ENCODE measurements at places on chromosomes 2 and 18.

DNA sequence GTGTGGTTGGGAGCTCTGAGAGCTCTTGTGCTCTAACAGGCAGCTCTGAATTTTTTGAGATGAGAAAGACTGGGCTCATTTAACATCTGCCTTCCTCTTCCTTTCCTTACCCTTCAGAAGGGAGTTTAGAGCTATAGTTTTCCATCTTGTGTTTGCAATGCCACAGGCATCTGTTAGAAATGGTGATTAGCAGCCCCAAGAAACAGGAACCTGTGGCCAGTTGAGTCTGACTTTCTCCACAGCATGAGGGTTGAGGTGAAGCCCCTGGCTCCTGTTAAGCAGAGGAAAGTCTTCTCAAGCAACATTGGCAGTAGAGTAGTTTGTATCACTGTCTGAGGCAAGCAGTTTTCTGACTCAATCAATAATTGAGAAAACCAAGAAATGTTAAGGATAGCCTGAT, 577.4 kb downstream of the ZEB2 start:
- DNase-seq, result no peak

DNA sequence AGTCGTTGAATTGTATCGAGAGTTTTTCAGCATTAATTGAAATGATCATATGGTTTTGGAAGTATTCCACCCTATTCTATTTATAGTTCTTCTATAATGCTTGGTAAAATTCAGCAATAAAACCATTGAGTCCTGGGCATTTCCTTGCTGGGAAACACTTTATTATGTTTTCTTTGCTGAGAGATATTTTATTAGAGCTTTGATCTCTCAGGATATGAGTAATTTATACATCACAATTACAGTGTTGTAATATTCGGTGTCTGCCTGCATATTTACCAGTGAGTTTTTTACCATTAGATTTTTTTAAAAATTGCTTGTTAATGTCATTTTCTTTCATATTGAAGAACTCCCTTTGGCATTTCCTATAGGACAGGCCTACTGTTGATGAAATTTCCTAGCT, 402.7 kb upstream of the FSIP2 start:
- no peak for DNase-seq

- DNase-seq, result no peak
Measured at GRCh38 chr2:109677835-109678580, 63.8 kb downstream of the SOWAHC start.

- no peak for DNase-seq
Measured at GRCh38 chr2:232815569-232815968, 39.2 kb upstream of the KCNJ13 start.

DNA sequence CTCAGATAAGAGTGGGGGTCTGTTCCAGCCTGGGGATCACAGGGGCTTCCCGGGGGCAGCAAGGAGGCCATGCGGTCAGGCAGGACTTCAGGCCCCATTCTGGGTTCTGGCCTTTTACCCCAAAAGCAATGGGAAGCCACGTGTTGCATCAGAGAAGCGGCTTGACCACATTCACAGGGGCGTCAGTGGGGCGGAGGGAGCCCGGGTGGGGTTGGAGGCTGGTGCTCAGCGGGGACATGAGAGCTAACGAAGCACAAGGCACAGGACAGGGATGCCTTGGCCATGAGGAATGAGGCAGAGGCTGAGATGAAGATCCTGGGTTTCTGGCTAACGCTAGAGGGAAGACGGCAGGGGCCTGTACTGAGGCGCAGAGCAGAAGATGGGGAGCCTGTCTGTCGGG, 6.1 kb downstream of the HJURP start:
- no peak for DNase-seq

DNA sequence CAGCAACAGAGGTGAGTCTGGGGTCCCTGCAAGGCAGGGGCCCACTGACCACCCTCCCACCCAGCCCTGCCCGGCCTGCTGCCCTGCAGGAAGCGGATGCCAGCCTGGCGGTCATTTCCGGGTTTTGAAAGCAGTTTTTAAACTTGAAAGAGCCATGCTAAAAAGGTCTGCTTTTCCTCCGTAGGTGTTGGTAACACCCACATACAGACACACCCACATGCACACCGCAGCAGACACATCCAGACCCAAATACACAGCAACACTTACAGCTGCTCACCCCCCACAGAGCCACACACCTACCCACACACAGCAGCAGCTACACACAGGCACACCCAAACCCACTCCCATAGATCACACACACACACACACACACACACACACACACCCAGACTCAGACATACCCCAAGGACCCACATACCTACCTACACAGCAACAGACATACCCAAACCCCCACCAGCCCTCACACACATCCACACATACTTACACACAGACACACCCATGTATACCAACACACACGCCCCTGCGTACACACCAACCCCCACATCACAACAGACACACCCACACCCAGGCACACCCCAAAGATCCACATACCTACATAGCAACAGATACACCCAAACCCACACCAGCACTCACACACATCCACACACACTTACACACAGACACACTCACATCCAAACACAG, 7.6 kb downstream of the ZFP36L2 start:
- no peak for DNase-seq

DNA sequence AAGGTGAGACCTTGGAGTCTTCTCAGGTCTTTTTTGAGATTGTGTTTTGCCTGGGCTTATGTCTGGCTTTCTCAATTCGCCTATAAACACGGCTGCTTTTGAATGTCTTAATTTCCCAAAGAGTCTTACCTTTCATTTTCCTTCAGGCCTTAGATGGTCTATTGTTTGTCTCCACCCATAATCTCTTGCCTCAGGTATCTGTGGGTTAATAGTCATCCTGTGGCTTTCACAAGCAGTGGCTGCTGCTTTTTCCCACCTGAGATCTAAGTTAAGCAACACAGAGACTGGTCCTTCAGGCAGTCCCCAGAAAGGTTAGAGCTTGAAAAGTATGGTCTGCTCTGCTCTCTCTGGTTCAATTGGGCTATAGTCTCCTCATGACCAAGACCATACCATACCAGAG, 275.3 kb downstream of the INSIG2 start:
- DNase-seq, result no peak

- no peak for DNase-seq
Measured at GRCh38 chr2:133591164-133591563, 22.9 kb upstream of the NCKAP5 start.

DNA sequence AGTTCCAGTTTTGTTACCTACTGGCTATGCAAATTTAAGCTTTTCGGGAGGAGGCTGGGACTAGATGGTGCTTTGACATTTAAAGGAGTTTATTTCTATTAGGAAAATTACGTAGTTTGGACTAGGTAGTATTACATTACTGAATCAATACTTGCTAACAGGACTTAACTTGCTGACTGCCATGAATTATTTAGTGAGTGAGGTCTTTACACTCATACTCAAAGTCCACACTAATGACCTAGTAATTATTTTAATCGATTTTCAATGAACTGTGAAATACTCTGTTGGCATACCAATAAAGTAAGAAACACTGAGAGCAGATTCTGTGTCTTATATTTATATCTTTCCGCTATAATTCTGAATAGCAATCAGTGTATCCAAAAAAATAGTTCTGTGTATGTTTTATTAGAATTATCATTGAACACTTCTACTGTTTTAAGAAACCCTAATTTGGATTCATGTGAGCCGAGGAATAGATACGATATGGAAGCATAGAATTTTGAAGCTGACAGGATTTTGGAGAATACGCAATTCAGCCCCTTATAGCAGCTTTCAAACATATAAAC, 55.0 kb downstream of the CHST9 start:
- no peak for DNase-seq

DNA sequence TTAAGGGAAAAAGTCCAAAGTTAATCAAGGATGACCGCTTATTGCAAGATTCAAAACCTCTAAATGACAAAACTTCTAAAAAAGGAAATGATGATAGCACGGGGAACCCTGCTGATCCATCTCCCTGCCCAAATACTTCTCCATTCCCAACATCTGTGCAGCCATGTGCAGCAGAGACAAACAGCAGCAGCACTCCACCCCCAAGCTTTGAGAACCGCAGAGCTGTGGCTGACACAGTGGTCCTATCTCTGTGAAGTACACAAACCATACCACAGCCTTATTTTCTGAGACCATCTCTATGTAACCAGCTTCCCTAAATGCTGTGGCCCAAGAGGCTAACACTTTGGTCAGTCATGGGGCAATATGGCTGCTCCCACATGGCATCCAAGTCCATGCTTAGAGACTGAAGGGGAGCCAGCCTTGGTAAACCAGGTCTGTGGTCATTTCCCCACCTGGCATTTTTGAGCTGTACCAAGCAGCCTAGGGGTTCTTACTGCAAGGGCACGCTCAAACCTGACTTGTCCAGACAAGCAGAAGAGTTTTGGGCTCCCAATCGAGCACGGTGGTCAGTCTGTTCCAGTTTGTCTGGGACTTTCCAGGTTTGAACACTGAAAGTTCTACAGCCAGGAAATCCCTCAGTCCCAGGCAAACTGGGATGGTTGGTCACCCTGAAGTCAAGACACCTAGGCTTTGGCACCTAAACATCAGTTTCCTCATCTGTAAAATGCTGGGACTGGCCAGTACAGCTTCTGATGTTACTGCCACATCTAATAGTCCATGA, 17.1 kb upstream of the NFE2L2 start:
- no peak for DNase-seq

DNA sequence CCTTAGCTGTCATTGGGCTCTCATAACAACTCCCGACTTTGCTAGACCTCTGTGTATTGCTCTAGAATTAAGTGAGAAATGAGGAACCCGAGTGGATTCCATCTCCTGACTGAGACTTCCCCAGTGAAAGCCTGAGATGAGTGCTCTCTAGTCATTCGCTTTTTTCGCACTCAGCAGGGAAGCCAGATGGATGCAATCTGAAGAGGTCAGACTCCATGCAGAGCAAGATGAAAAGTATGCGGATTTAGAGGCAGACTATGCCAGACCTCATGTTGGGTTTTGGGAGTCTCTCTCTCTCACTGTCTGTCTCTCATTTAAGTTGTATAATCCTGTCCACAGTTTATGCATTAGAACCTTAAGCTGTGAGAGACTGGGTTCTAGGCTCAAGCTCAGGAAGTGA, 88.6 kb downstream of the SLC5A7 start:
- DNase-seq, result peak; percentile 17

GRCh38 chr2:67776276-67776675, 286.5 kb downstream of the C1D start:
- no peak for DNase-seq

GRCh38 chr2:65554765-65555591, 122.6 kb upstream of the SPRED2 start:
- no peak for DNase-seq

- DNase-seq, result no peak
Measured at GRCh38 chr18:65018184-65018583, 732.6 kb upstream of the CDH7 start.

DNA sequence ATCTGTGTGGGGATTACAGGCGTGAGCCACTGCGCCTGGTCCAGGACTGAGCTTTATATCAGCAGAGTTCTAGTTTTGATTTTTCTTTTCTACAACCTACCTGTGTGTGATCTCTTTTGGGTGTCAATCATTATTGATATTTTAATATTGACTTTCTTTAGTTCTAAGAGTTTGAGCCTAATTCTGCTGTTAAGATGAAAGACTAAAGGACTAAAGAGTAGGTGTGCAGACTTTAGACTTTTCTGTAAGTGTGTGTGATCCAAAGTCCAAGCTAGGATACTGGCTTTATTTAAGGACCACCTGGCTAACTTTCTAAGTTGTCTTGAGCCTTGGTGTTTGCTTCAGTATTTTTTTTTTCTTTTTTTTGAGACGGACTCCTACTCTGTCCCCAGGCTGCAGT, 12.4 kb downstream of the CASP10 start:
- DNase-seq, result no peak

DNA sequence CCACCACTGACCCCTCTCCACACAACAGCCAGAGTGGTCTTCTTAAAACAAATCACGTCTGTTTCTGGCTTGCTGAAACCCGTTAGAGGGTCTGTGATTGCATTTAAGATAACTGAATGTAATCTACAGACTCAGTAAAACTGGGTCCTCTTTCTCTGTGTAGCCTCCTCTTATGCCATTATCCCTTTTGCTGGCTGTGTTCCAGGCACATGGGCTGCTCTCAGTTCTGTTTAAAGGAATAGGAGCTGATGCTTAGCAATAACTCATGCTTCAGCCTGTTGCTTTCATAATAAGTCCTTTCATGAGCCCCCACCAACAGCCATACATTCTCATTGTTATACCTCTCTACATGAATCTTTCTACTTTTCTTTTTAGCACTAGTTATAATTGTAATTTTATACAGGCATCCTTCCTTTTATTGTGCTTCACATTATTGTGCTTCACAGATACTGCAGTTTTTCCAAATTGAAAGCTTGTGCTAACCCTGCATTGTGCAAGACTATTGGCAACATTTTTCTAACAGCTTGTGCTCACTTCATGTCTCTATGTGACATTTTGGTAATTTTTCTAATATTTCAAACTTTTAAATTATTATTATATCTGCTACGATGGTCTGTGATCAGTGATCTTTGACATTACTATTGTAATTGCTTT, 782.6 kb downstream of the MBD2 start:
- no peak for DNase-seq

GRCh38 chr18:79458131-79458838, 62.6 kb downstream of the NFATC1 start:
- DNase-seq, result peak; percentile 64

DNA sequence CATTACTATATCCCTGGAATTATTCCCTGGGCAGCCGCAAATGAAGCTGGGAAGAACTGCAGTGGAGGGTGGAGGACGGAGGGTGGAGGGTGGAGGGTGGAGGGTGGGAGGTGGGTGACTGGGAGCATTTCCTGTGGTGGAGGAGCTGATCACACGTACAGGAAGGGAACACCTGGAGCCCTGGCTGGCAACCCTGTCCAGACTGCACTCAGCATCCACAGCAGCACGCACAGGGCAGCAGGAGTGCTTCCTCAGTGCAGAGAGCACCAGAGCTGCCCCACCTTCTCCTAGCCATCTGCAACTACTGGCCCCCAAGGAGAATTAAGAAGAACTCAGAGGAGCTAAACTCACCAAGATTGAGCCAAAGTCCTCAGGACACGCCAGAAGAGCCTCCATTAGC, 249.9 kb downstream of the EIPR1 start:
- DNase-seq, result no peak

GRCh38 chr18:27824841-27825681, 351.9 kb downstream of the CDH2 start:
- no peak for DNase-seq

GRCh38 chr2:108355906-108356734, 21.6 kb upstream of the SULT1C4 start:
- DNase-seq, result no peak

DNA sequence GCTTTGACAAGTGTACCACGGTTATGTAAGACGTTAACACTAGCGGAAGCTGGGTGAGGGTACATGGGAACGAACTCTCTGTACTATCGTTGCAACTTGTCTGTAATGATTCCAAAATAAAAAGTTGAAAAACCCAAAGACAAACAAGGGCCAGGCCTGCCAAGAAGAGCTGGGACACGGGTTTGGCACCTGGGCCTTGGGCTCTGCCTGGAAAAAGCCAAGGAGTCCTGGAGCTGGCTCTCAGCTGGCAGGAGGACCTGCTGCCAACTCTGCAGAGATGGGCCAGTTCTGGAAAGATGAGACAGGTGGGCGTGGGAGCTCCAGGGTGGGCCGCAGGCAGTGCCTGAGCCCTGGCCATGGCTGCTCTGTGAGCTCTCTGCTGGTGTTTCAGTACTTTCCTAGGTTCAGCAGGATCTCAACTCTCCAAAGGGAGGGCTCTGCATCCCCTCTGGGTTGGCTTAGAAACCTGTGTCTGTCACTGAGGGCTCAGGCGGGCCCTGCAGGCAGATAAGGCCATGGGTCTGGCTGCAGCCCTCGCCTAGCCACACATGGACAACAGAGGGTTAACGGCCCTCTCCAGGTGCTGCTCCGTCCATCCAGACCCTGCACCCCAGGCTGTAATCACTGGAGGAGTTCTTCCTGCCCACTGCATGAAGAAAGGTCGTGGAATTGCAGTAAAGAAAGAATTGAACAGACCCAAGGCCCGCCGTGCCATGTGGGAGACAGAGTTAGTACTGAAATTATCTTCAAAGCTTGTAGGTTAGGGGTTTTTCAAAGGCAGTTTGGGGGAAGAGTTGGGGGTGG, 89.9 kb downstream of the RHOB start:
- no peak for DNase-seq
